Gastroesophageal sphincter (tissue), 4 donors: ENCODE measurements at places on chromosomes 11 and 22.

- no peaks in the 10 kb centered on the region for H3K27me3 ChIP-seq
- H3K36me3 ChIP-seq = no peaks in the 10 kb centered on the region
- no peak overlapping the region for H3K4me3 ChIP-seq
Observed at GRCh38 chr11:113618360-113618759, 87.7 kb downstream of the TMPRSS5 start.

- no peaks in the 10 kb centered on the region for H3K27me3 ChIP-seq
- ATAC-seq = no peak
- H3K36me3 ChIP-seq = peaks cover 19% of the 10 kb centered on the region
- H3K4me1 ChIP-seq = no peaks in the 10 kb centered on the region
- no peak overlapping the region for H3K4me3 ChIP-seq
Observed at GRCh38 chr11:75879737-75880136, 64.7 kb downstream of the UVRAG start.

DNA sequence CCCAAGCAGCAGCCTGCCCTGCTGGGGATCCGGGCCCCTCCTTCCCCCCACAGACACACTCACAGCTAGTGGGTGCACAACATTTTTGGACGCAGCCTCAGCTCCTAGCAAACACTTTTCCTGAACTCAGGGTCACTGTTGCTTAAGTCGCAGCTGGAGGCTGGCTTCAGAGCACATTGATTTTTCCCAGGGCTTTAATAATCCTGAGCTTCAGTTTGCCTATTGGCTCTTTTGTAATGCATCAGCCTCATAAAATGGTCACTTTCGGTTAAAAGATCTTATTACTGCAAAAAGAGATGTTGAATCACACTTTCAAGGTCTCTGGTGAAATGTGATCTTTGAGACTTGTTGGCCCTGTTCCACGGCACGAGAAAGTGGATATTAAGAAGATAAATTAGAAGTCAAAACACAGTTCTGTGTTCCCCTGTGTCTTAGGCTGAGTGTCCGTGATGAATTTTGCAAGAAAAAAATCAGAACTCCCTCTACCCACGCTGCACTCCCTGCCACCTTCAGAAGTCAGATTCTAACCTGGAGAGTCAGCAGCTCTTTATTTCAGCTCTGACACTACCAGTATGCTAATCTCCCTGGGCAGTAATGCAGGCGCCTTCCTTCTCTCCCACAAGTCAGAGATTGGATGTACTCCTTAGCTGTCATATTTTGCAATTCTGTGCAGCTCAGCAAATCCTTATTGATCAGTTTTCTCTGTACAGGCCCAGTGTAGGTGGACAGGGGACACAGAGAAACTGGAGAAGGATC, 158.2 kb upstream of the E2F8 start:
- no peaks in the 10 kb centered on the region for H3K36me3 ChIP-seq
- ATAC-seq = peak; percentile 81
- H3K27me3 ChIP-seq = no peaks in the 10 kb centered on the region
- H3K27ac ChIP-seq = peak overlapping the region; percentile 54

GRCh38 chr11:34006876-34007275, 44.7 kb upstream of the CAPRIN1 start:
- no peaks in the 10 kb centered on the region for H3K4me1 ChIP-seq
- ATAC-seq = no peak
- no peak overlapping the region for H3K27ac ChIP-seq
- no peak overlapping the region for H3K4me3 ChIP-seq
- H3K27me3 ChIP-seq = peaks cover 5% of the 10 kb centered on the region

DNA sequence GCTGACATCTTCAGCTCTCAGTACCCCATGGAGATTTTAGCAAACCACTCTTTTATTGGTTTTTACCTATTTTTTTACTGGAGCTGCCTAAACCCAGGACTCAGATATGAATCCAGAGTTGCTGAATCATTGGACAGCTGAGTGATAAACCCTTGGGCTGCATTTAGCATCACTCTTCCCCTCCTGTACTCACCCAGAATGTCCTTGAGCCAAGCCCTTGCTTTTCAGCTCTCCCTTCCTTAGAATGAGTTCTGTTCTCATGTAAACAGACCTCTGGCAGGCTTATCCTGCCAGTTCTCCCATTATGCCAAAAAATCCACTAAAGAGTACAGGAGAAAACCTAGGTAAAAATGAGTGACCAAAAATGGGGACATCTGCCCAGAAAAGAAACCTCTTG, 200.1 kb upstream of the POU2AF2 start:
- H3K4me3 ChIP-seq = no peak overlapping the region
- H3K36me3 ChIP-seq = no peaks in the 10 kb centered on the region

DNA sequence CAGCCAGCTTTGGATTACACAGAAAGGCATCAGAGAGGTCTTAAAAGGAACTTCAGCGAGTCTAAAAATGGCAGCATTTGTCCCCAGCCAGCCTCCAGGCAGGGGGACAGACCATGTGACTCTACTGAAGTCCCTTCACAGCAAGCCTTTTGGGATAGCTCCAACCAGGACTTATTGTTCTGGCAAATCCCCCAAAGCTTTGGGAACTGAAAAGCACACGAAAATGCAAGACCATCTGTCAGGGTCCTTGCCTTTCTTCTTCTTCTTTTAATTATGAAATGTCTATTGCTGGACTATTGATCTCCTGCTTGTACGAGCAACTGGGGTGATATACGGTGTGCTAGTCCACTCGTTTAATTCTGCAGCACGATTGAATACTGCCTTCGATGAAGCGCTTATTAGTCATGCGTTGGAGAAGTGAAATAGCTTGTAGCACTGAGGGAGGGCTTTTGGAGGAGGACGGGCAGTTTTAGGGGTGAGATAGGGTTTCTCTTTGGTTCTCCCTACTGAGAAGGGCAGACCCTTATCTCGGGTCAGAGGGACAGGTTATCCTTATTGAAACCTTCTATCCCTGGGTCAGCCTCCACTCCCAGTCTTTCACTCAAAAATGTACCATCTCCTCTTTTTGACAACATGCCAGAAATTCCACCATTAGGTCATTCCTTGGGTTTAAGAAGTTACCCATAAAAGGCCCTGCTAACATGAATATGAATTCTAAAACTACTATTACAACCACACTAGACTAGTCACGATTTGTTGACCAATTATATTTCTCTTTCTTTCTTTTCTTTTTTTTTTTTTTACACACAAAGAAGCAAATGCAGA, 416.4 kb downstream of the MIAT start:
- H3K36me3 ChIP-seq = no peaks in the 10 kb centered on the region
- no peaks in the 10 kb centered on the region for H3K4me1 ChIP-seq
- H3K27me3 ChIP-seq = peaks cover 29% of the 10 kb centered on the region
- no peak for ATAC-seq

DNA sequence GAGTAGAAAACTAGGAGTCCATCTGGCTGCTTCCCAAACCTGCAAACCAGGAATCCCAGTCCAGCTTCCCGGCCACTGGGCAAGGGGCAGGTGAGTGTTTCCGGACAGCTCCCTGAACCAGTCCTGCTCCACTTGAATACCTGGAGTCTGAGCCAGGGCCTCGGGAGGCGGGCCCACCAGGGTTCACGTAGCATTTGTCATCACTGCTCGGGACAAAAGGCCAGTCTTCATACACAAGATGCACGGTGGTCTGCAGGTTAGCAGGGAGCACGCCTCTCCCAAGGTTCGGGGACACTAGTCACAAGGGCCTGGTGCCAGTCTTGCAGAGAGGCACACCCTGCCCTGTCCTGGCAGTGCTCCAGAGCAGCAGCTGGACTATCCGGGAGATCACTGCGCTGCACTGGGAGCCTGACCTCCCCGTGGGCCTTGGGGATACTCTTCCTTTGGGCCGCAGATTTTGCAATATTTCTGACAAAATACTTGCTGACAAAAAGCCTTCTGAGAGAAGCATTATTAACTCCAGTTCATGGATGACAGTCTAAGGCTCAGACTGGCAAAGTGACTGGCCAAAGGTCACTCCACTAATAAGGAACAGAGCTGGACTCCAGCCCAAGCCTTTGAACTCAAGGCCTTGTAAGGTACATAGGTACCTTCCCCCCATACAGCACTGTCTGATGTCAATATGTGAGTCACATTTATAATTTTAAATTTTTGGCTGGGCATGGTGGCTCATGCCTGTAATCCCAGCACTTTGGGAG, 25.1 kb downstream of the CD6 start:
- no peaks in the 10 kb centered on the region for H3K36me3 ChIP-seq
- H3K4me1 ChIP-seq = no peaks in the 10 kb centered on the region
- no peaks in the 10 kb centered on the region for H3K27me3 ChIP-seq
